Colonic mucosa (tissue), 4 donors: ENCODE measurements at places on chromosomes 2 and 18.

DNA sequence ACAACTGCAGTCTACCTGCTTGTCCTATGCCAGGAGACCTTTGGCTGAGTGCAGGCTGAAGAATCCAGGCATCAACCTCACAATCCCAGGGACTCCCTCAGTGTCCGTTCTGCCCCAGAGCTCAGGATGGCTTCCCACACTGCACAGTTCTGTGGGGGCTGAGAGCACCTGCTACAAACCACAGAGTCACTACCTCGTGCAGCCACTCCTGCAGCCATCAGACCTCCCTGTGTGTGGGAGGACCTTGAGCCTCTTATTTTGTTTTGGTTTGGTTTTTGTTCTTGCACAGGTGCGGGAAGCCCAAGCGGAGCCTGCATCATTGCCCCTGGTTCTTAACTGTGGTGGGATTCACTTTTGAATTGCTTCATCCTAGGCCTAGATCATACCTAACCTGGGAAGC is 31.0 kb downstream of the NAT8 start:
- no peak for DNase-seq

DNA sequence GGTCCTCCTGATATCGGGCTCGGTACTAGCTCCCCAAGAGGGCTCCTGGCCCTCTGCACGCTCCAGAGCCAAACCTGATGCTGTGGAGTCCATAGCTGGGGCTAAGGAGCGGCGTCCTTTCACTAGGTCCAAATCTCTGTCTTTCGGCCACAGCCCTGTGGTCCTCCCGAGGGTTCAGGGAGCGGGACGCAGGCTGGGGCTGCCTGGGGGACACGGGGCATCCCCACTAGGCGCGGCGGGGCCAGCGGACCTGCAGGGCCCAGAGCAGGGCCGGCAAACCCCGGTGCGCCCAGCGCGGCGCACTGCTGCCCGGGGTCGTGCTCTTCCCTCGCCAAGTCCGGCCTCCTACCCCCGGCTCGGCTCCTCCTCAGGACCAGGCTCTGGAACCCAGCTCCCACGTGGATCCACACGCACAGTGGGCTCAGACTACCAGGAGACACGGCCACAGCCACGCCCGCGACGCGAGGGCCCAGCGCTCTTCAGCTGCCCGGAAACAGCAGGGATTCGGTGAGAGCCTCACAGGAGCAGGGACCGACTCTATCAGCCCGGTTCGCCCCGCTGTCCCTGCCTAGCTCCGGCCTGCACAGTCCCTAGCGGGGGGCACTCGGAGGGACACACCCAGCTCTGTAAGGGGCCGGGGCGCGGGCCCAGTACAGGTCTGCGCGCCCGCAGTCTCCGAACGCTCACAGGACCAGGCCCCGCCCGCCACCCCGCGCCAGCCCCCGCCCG is 593 bp downstream of the ZNF514 start:
- DNase-seq: peak; percentile 55

DNA sequence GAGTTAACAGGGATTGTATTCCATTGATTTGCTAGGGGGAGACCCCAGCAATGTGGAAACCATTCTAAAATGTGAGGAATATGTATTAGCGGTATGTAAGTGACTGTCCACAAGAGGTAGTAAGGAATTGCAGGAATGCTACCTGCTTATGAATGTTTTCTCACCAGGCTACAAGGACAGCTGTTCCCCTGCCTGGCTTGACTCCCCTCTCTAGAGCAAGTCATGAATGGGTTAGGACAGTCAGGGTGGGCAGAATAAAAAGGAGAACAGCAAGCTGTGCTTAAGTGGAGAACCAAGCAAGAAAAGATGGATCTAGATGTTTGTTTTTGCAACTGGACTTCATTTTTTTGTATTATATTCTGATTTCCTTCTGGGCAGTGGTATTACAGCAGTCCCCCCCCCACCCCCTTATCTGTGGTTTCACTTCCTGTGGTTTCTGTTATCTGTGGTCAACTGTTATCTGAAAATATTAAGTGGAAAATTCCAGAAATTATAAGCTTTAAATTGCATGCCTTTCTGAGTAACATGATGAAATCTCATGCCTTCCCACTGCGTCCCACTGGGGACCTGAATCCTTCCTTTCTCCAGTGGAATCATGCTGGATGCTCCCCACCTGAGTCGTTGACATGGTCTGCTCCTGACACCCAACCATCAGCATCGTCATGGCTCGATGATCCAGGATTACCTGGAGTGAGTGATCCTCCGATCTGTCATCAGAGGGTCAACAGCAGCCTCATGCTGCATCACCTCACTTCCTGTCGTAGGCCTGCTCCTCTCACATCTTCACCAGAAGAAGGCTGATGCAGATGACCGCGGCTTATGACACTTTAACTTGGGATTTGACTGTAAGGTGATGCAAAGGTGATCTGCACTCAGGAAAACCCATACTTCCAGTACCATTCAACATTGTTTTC is 52.2 kb downstream of the VAPA start:
- DNase-seq: no peak

GRCh38 chr2:165110394-165110793 is 93.5 kb downstream of the SCN3A start:
- no peak for DNase-seq

DNA sequence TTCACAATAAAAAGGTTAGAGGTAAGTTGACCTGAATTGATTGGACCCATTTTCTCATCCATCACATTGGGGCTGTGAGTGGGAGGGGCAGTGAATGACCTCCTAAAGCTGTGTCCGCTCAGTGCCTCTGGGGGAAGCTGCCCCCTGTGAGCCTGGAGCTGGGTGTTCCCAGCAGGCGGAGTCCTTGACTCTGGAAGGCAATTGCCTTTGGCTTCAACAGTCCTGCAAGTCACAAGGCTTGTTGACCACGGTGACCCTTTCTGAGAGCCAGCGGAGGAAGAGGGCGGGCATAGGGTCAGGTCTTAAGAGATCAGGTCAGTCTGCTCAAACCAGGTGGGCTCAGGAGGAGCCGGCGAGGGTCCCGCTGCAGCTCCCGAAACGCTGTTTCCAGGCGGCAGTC is 1.1 kb upstream of the CIDEA start:
- DNase-seq: no peak

- no peak for DNase-seq
Measured at GRCh38 chr2:235405612-235406361, 88.1 kb upstream of the AGAP1 start.

DNA sequence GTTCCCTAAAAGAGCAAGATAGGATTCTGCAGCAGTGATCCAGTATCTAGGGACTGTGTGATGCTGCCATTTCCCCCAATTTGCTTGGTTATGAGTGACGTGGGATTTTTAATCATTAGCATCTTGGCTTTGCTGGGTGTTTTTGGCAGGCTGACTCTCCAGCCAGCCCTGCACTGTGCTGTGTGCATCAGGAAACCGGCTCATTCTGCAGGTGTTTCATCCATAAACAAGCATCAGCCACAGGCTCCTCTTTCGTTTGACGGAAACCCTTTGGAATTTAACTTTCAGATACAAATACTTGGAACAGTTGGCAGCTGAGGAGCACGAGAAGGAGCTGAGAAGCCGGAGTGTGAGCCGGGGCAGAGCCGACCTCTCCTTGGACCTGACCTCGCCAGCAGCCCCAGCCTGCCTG is 135.9 kb downstream of the TPGS2 start:
- DNase-seq: no peak

DNA sequence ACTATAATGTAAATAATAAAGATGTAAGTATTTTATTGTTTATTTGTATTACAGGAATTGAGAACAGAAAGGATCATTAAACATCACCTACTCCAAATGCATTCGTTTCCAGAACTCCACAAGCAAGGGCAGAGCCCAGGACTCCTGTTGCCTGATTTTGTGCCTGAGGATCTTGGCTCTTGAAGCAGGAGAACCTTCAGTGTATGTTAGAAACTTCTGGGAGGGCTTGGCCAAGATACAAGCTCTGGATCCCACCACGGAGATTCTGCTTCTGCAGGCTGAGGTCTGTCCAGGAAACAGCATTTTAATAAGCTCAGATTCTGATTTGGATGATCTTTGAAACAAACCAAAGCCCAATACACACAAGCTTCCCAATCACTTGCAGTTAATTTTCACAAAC is 142.4 kb upstream of the SOX11 start:
- DNase-seq: no peak
